NCI-H510A treated with DMSO at 0.1 percent for 48 hours (cell line): ENCODE measurements at places on chromosomes 1 and 21.

GRCh38 chr1:110068646-110069403 is 1.6 kb downstream of the ALX3 start:
- DNase-seq: no peak

GRCh38 chr1:48036710-48037355 is 39.6 kb upstream of the TRABD2B start:
- DNase-seq: no peak

DNA sequence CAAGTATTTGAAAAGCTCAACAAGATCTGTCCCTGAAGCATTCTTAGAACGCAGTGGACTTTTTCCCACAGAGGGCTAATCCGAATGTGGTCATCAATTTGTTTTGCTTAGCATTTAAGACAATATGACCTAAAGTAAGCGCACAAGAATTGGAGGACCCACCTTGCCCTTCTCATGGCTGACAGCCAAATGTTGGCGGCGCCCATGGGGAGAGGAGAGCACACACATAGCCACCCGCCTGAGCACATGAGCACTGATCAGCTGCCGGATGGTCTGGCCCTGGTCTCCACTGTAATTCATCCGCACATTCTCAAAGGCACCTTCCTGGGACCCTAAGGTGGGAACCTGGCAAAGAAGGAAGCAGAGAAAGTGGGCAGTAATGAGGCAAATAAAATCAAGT is 52.4 kb downstream of the UBR4 start:
- no peak for DNase-seq

- peak; percentile 77 for DNase-seq
Observed at GRCh38 chr1:15994590-15995351, 9.3 kb upstream of the SRARP start.

DNA sequence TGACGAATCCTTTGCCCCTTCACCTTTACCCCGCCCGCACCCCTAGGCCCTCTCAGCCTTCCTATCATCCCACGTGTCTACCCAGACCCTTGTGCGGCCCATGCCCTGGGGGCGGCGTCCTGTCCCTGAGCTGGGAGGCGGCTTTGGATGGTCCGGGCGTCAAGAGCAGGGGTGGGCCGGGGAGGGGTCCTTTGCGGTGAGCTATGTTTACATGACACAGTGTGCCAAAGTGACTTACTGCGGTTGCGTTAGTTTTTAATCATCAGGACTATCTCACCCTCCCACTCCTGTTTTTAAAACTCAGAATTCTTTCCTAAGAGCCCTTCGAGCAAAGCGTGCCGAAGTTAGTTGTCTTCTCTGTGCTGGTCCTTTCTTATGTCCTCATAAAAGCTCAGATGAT is 144.6 kb downstream of the PGBD5 start:
- no peak for DNase-seq

DNA sequence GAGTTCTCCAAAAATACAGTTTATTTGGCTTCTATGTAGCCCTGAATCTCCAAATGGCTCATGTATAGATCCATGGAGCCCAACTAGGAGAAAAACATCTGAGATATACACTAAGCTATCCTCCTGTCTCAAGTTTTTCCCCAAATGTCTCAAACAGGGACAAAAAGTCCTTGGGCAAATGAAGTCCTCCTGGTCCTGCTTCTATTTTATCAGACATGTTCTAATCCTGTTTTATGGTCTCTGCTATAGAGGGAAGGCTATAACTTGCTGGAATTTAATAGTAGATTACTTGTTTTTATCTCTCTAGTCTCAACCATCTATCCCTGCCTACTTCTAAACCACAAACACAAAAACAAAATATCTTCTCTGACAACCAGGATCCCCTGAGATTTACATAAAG is 26.9 kb downstream of the CRP start:
- DNase-seq: no peak

- DNase-seq: no peak
Observed at GRCh38 chr1:200311256-200311655, 98.6 kb downstream of the ZNF281 start.

GRCh38 chr21:40316104-40316503 is 448.9 kb downstream of the PCP4 start:
- DNase-seq: no peak

- no peak for DNase-seq
Observed at GRCh38 chr1:60133000-60133673, 59.6 kb upstream of the C1orf87 start.

GRCh38 chr21:23686737-23687523 is 1920.4 kb downstream of the MRPL39 start:
- DNase-seq: no peak

DNA sequence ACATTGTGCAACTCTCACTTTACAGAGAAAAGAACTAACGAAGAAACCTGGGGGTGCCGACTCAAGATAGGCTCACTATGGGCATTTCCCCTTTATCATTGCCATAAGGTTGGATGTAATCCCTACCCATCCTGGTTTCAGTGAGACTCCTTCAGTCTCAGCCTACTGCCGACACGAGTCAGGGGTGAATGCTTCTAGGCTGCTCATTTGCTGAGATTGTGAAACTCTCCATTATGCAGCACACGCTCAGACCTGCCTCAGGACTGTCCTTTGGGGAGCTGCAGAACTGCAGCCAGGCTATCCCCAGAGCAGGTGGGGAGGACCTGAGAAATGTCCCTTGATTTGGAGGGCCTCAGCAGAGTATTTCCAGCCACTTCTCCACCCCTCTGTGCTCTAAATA is 22.2 kb downstream of the TSHB start:
- DNase-seq: no peak

- DNase-seq: peak; percentile 78
Observed at GRCh38 chr1:183281553-183282091, 95.6 kb downstream of the LAMC2 start.

DNA sequence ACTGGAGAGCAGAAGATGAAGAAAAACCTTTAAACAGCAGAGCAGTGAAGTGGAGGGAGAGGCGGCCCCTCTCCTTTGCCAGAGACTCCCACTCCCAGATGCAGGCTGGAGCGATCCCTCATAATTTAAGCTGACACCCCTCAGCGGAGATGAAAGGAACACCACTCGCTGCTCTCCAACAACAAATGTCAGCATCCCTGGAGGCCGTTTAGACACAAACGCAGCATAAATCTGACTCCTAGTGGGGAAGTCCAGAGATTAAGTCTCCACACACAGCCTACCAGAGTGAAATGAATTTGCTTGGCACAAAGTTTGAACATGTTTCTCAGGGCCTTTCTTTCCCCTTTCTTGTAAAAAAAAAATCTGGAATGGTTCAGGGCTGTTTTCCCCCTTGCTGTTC is 137.8 kb downstream of the LMX1A start:
- no peak for DNase-seq

DNA sequence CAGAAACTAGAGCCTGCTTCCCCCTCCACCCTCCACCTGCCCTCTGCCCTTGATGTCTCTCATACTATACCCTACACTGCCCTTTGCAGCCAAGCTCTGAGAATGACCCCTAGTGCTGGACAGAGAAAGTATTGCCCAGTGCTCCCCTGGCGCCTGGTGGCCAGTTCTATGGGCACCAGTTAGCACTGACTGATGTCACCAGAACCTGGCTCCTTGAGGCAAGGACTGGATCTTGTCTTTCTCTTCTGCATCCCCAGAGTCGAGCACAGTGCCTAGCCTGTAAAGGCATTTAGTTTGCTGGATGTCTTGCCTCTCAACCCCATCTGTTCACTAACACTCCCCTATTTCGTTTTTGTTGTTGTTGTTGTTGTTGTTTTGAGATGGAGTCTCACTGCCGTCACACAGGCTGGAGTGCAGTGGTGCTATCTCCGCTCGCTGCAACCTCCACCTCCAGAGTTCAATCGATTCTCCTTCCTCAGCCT is 5.9 kb downstream of the PHLDA3 start:
- no peak for DNase-seq

- DNase-seq: no peak
Observed at GRCh38 chr21:42153046-42153686, 65.8 kb upstream of the ABCG1 start.
